ENCODE measurements at places on chromosomes 3 and 15.

DNA sequence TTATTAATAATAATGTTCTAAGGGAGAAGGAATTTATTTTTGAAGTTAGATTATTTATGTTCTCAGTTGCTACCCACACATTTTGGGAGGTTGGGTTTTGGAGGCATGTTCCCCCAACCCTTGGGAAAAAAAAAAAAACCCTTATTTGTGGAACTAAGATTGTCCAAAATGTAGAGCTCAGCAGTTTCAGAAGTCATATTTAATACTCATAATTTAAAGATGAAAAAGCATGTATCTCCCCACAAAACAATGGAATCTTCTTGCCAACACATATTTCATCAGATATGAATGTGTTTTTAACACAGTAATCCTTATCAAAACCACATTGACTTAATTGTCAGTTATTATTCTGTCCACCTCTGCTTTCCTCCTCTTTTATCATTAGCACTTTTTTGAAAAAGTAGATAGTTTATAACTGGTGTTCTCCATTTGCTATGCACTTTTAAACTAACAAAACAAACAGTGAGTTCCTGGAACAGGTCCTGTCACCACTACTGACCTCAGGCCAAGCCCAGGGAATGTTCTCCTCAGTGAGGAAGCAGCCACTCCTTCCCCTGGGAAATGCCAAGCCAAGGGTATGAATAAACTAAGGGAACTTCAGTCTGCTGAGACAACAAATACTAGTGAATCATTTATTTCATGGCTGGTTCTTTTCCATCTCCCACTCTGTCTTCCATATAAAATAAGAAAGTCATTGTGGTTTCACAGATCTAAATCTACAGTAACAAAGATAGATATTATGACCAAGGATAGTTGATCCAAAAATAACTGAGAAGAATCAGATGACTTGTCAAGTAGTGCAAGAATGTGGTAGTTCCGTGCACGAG lies 414.4 kb upstream of the ALCAM start:
- no peak for DNase-seq

GRCh38 chr3:40191850-40192448 lies 117.6 kb upstream of the EIF1B start:
- peak; percentile 38 for DNase-seq

- no peak for DNase-seq
These were observed 58.9 kb upstream of the SLC6A6 start for GRCh38 chr3:14343338-14344112.

DNA sequence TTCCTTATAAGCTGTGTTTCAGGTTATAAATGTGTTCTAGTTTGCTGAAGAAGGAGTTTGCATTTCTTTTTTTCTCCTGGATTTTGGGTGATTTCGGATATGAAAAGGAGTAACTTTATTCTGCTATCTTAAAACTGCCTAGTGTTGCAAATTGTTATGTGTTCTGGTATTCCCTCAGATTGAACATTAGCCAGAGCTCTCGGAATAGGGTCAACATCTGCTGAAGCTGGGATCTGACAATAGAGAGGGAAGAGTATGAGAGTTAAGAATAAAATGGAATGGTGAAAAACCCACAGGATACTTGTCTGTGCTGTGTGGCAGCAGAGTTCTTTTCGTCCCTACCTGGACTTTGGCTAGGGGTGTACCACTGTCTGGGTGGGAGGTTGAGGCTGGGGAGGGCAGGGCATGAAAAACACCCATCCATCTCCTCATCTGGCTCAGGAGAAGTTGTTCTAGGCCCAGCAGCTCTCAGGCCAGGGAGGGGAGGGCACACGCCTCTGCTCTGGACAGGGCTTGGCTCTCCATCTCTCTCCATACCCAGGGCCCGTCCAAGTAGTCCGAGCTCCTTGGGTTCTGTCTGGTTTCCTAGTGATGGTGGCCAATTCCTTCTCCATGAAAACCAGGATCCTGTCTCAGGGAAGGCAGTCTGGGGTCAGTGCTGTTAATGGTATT lies 13.2 kb downstream of the SPSB4 start:
- DNase-seq = no peak

DNA sequence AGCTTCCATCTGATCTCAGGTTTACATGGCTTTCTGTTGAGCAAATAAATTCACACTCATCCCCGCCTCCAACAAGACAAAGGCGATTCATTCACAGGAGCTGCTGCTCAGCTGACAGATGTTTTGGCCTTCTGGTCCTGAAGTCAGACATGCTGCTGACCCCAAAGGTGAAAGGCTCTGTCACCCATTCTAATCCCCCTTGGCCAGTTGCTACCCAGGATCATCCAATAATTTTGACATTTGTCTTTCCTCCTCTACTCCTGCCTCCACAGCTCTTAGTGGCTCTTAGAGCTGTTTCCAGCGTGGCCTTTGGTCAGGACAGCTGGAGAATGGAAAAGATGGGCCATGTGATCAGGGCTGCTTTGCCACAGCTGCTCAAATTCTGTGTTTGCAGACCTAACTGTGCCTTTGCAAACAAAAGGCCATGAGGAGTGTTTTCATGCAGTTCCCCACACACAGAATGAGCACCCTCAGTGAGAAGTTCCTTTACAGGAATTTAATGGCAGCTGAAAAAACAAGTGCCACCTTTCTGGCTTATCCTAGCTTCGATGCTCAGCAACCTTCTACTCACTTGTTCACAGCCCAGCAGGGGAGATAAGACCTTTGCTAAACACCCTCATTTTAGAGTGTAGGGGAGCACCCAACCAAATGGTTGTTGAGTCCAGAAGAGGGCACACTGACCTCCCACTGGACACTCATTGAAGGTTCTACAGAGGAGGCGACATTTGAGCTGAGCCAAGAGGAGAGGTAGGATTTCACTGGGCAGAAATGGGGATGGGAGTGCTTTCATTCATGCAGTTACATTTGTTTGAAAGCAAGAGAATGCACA lies 39.0 kb downstream of the CYP19A1 start:
- DNase-seq = no peak

- no peak for DNase-seq
These were observed 11.4 kb upstream of the STAB1 start for GRCh38 chr3:52483577-52484381.

DNA sequence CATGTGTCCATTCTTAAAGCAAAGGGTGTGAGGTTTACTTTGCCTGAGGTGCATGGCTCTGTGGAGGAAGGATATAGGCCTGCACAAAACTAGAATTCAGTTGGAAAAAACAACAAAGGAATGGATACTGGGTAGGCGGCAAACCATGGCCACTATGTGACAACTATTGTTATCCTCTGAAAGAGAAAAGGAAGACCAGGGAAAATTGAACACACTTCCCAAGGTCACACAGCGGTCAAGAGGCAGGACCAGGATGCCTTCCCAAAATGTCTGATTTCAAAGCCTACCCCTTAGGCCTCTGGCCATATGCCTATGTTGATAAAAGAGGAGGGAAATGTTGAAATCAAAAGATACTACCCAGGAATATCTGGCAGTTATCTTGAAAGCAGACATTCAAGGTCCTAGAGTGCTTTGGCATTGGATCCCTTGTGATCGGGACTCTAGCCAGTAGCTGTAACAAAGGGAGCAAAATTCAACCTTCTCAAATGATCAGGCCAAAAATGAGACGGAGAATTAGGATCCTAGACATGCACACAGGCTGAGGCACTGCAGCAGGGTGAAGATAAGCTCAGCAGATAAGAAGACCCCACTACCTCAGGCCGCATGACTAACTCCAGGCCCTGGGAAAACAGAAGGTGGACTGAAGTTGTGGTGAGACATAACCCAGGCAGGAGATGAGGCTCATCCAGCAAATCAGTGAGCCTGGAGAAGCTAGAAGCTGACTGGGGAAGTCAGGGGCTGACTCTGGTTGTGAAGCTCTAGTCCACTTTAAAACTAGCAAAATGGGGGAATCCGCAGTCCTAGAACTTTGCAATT lies 292.2 kb downstream of the NEK10 start:
- no peak for DNase-seq

GRCh38 chr15:44427756-44428724 lies 611 bp downstream of the CTDSPL2 start:
- no peak for DNase-seq

DNA sequence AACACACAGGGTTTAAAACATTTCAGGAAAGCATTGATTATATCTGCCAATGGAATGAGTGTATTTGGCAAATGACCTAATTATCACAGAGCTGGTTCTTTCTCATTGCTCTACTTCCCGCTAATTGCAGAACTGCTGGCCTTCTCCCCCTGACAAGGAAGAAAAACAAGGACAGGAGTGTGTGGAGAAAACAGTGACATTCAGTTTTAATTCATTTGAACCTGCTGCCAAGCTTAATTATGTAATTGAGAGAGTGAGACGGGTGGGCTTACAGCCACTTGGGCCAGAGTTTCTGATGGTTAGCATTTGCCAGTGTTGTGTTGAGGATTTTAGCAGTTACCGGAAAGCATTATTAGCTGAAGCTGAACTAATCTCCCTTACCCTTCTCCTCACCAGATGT lies 301.4 kb downstream of the RBMS3 start:
- no peak for DNase-seq

- no peak for DNase-seq
These were observed 16.4 kb downstream of the WNT7A start for GRCh38 chr3:13863382-13863952.

DNA sequence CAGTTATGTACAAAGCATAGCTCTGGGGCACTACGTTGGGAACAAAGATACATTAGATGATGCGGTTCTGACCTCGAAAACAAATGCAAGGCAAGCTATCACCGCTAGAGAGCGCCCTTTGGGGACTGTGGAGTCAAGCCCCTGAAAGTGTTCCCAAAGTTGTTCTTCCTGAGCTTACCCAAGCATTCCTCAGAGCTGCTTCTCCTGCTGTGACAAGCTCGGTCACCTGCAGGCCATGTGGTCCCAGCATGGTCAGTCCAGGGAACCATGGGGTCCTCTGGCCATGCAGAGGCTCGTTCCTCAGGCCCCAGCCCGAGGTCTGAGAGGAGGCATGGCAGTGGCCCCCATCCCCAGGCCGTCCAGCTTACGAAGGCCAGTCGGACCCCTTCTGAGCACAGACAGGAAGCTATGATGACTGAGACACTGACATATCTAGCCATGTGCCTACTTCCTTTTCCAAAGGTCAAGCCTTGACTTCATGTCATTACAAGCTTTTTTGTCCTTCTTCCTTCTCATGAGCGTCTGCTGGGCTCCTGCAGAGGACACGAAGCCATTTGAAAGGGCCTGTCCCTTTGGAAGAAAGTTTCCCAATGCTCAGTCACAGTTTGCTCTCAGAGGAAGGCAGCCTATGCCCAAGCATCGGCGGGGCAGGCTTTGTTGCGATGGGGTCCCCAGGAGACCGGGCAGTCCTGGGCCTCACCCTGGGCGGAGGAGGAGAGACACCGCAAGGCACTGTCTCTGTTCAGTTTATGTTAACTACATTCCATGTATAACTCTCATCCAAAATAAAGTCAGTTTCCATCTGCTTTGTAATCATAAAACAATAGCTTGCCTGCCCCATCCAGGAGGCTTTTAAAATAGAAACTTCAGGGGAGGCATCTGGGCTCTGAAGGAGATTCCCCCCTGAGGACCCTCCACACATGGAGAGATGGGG lies 79.3 kb downstream of the ATP10A start:
- peak; percentile 38 for DNase-seq
